ENCODE measurements at places on chromosomes 12 and 14. TPM values are rescaled to one million over a fixed set of nuclear protein-coding genes. Genes with fewer than 3 reads are reported as not detected.

Gene PYGL
- 75.8 TPM for total RNA-seq

Gene TAS2R13
- total RNA-seq, result not detected

Gene CMA1
- not detected for total RNA-seq

Gene PPP1CC
- 107 TPM for total RNA-seq

Gene ADGRD1
- not detected for total RNA-seq
